Stimulated activated CD8-positive, alpha-beta memory T cell treated with anti-CD3 and anti-CD28 coated beads, Interleukin-15, amount 100 ng/mL, for 1 hour (primary cell): ENCODE measurements at places on chromosomes 4 and X.

DNA sequence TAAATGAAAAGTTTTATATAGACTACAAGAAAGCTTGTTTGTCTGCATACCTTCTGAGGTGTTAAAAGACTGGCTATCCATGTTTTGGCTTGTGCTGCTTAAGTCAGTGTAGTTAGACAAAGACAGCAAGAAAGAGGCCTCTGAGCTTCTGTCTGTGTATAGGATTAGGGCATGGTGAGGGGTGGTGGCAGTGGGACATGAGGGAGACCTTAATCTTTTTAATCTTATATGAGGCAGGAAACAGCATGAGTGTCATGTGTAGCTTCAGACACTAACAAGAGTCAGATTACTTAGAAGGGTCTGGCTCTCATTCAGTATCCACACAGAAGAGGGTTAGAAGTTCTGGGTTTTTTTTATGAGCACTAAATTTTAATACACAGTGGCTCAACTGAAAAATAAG, 213.3 kb downstream of the GABRG1 start:
- DNase-seq = no peak

DNA sequence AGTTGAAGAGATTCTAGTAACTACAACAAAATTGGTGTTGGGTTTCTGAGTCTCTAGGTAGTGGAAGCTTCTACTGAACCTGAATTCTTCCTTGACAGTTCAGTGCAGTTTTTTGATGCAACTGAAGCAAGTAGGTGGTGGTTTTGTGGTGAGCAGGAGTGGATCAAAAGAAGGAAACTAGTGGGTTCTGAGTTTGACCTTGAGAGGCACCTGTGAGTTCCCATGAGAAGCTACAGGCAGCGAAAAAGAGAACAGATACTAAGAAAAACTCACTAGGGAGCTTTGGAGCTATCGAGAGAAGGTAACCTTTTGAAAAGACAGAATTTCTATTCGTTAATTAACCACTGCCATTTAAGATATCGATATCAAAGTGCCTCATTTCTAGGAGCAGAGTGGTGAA, 145.2 kb downstream of the PDHA2 start:
- no peak for DNase-seq

DNA sequence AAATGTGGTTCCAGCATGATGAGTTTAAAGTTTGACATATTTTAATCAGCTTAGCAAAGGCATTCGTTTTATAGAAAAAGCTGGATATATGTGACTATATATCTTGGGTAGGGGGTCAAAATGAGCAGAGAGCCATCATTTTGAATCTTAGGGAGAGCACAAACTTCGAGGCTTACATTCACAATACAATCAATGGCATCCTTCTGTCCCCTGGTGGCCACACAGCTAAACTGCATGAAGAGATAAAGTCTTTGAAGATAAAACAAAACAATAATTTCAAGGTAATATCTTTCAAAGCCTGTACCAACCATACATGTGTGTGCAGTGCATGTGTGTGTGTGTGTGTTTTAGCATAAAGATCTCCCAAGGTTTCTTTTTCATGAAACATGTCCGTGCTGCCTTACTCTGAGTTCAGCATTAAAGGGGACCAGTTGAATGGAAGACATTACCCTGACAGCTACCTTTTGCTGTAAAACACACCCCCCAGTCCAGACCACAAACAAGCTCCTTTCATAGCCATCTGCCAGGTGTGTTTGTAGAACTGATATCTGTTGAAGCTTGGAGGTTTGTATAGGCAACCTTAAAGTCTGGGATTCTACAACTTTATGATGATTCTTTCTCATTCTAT, 22.0 kb downstream of the DYNLT3 start:
- DNase-seq = peak; percentile 20

DNA sequence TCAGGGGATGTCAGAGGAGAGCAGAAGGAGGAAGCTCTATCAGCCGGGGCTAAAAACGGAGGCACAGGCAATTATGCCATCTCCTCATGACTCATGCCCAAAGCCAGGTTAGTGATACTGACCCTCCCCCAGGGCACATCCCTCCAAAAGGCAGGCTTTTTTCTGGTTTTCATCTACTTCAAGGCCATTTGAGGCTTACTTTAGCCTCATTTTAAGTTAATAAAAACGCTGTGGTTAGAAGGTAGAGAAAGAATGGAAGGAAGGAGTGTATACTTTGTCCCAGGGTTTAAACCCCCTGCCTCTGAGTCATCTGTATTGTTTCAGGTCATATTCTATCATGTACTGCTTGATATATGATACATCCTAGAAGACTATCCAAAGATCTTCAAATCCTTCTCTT, 89.7 kb upstream of the NDP start:
- no peak for DNase-seq

DNA sequence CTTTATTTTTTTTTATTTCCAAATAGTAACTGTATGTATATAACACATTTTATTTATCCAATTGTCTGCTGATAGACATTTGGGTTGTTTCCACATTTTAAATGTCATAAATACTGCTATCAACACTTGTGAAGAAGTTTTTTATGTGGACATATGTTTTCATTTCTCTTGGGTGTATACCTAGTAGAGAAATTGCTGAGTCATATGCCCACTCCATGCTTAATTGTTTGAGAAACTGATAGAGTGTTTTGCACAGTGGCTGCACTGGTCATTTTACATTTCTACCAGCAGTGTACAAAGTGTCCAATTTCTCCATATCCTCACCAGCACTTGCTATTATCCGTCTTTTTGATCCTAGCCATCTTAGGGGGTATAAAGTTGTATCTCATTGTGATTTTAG, 567.8 kb downstream of the GBA3 start:
- no peak for DNase-seq

DNA sequence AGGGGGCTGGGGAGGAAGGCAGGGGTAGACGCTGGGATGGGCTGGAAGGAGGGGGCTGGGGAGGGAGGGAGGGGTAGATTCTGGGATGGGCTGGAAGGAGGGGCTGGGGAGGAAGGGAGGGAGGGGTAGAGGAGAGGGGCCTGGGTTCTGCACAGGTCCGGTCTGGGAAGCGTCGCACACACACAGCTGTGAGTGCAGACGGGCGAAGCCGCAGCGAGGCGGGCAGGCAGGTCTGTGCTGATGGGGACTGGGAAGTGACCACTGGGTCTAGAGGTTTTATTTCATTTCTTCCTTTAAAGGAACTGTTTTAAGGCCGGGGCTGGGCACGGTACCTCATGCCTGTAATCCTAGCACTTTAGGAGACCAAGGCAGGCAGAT, 69.1 kb upstream of the MXD4 start:
- no peak for DNase-seq

DNA sequence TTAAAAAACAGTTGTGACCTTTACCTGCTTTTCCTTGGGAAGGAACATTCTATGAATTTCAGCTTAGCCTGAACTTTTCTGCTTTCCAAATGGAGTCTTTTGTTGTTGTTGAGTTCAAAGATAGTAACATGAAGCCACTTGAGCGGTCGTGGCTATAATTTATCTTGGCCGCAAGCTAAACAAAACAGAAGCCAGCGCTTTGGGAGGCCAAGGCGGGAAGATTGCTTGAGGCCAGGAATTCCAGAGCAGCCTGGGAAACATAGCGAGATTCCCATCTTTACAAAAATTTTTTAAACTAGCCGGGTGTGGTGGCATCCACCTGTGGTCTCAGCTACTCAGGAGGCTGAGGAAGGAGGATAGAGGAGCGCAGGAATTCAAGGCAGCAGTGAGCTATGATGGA, 29.9 kb downstream of the TKTL1 start:
- DNase-seq = no peak

GRCh38 chrX:41449131-41449530, 2.0 kb downstream of the NYX start:
- DNase-seq = no peak

DNA sequence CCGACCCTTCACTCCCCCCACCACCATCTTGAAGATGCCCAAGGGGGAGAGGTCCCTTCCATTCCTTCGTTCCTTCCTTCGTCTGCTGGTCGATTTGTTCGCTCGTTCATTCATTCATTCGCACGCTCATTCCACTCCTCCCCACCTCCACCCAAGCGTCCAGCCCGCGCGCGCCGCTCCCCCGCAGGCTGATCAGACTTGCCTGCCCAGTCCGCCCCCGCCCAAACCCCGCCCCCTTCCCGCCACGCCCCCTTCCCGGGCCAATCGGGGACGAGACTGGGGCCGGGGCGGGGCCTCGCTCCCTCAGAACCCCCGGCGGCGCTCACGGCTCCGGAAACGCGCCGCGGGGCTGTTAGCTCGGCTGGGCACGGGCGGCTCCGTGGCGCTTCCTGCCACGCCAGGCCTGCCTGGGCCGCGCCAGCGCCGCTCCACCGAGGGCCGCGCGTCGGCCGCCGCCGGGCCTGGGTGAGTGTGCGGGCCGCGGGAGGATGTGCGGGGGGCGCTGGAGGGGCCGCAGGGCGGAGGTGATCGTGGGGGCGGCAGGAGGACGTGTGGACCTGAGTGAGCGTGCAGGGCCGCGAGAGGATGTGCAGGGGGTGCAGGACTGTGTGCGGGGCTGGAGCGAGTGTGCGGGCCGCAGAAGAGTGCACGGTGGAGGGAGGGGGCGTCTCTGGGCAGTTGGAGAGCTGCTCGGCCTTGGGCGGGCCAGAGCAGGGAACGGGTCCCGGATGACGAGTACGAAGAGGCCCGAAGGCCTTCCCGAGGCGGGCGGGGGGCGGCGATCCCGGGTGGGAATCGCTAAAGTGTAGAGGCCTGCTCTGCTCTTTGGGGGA, at the start of gene ZNF275:
TSS of gene ZNF275 (plus strand) at position 333 of the 833 bp plus-strand sequence. CDS start 2,527 bp downstream, outside the sequence.
- peak; percentile 56 for DNase-seq

- no peak for DNase-seq
Observed at GRCh38 chr4:98503676-98504075, 154.7 kb downstream of the TSPAN5 start.

DNA sequence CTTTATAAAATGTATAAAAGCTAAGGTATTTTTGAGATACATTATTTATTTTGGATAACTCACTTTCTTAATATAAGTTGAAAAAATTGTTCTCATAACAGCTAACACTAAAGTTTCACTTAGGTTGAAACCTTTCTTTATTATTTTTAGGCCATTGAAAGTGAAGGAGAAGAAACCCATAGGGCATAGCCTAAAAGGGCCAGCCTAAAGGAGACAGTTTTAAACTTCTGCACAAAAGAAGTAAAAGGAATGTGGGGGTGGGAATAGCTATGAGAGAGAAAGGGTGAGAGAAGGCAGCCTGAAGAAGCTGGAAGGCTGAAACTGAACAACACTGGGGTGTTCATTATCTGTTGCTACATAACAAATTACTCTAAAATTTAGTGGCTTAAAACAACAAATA, 57.6 kb upstream of the RAPGEF2 start:
- no peak for DNase-seq

DNA sequence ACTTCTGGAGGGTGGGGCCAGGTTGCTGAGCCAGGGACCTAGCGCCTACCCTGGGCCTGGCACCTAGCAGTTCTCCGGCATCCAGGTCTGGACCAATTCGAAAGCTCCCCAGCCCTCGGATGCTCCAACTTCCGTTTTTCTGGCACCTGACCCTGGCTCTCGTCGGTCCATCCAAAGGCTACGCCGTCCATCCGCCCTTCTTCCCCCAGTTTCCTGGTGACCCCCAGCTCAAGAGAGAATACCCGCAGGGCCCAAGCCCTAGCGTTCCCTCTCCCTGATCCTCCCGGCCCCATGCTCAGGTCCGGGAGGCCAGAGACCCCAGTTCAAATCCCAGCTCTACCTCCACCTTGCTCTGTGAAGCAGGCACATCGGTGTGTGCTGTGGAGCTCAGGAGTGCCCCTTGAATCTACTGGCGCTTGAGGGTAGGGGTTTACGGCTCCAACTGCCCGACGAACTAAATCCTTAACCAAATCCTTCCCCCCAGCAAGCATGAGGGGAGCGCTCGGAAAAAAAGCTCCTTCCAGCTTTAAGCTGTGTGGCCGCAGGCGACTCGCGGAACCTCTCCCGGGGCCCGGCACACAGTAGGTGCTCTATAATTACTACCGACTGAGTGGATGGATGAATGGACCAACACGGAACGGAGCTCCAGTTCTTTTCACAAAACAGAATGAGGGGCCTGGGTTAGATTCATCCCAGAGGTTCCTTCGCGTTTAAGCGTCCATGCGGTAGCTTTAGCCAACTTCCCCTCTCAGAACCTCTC, 1.1 kb downstream of the CRMP1 start:
- DNase-seq = no peak

DNA sequence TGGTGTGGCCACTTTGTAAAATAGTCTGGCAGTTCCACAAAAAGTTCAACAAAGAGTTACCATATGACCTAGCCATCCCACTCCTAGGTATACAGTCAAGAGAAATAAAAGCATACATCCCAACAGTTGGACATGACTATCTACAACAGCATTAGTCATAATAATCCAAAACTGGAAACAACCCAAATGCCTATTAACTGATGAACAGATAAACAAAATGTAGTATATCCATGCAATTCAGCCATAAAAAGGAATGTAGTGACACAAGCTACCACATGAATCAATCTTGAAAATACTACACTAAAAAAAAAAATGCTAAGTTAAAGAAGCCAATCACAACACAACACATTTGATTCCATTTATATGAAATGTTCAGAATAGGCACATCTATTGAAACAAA, 16.1 kb downstream of the MED14 start:
- DNase-seq = no peak

DNA sequence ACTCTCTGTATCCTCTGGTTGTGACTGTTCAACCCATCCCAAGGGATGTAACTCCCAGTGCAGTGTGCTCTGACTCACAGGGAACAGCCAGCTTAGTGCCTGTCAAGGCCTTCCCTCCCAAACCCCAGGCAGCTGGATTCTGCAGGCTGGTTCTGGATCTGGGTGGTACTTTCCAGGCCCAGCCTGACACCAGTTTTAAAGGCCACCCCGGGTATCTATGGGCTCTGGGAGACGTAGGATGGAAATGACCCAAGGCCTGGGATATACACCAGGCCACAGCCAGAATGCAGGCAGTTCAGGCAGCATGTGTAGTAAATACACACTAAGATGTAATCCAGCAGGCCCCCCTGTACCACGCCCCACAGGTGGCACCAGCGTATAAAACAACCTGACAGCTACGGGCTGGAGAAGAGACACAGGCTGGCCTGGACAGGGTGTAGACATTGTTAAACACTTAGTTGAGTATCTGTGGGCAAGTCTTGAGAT, 64.2 kb downstream of the SPINK2 start:
- DNase-seq = no peak

DNA sequence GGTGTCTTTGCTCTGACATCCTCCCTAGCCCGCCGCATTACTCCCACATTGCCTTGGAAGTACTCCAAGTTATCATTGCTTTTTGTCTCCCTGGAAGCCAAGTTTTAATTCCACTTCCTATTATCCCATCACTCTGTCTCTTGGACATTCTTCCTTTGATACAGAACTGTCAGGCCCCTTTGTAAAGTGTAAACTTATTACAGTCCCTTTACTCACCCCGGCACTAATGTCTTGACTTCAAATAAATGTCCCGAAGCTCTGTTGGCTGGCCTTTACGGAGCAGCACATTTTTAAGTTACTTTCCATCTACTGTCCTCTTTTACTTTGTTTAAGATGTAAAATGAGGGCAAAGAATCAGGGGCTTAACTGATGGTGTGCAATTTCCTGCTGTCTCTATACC, 223.5 kb upstream of the IGFBP7 start:
- DNase-seq = no peak

DNA sequence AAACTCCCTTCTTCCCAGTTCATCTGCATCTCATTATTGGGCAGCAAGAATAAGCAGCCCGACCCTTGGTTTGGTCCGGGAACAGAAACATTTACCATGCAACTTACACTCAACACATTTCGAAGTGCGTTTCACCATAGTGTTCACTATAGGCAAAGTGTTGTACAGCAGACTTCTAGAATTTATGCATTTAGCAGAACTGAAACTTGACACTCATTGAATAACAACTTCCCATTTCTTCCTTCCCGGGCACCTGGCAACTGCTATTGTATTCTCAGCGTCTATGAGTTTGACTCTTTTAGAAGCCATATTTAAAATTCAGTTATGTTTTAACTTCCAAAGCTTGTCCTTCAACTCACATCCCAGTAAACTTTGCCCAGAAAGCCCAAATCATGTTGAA, 840.6 kb downstream of the NLGN4X start:
- DNase-seq = no peak
